Fibroblast of villous mesenchyme (primary cell): ENCODE measurements at places on chromosomes 7 and 10.
A peak's percentile ranks its signal among the peaks of the same experiment; 100 is the strongest.

- DNase-seq = no peak
Observed at GRCh38 chr7:106061301-106061979, 50.7 kb downstream of the SYPL1 start.

GRCh38 chr10:32418572-32418971, 27.4 kb upstream of the CCDC7 start:
- no peak for DNase-seq

GRCh38 chr7:139127648-139128047, 18.1 kb upstream of the ZC3HAV1 start:
- no peak for DNase-seq

DNA sequence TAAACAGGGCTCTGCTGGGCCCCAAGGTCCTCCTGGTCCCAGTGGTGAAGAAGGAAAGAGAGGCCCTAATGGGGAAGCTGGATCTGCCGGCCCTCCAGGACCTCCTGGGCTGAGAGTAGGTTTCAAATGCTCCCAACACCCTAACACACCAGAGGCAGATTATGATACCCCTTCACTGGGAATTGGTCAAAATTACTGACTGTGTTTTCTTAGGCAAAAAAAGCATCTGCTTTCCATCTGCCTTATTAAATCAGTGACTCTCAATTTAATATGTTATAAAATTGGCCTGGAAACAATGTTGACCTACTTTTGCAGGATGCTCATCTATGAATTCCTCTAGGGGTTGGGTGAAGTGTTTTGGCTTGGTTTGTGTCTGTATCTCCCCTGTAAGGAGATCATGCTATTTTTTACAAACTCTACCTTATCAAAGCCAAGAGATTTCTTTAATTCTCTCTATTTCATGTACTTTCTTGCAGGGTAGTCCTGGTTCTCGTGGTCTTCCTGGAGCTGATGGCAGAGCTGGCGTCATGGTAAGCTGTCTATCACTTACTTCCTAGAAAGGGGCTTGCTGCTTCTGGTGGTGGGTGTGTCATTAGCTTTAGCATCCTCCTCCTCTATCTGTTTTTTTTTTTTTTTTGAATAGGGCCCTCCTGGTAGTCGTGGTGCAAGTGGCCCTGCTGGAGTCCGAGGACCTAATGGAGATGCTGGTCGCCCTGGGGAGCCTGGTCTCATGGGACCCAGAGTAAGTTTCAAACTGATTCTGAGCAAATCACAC, 15.9 kb downstream of the COL1A2 start:
- no peak for DNase-seq

- DNase-seq = no peak
Observed at GRCh38 chr10:91567815-91568214, 65.1 kb downstream of the PPP1R3C start.

- DNase-seq = no peak
Observed at GRCh38 chr7:156475179-156475578, 165.4 kb upstream of the RNF32 start.

DNA sequence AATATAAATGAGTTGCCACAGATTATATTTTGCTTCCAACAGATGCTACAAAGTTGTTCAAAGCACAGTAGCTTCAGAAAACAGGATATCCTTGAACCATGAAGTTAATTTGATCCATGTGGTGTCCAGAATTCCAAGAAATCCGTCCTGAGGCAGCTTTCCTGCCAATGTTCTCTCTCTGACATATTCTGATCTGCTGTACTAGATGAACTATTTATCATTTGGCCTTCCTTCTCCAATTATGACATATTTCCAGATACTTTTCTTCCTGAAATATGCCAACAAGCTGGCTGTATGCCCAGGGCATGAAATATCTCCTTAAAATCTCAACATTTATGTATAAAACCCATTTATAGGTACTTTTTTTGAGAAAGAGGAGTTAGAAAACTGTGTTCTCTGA, 141.1 kb downstream of the SPAG6 start:
- DNase-seq = no peak

DNA sequence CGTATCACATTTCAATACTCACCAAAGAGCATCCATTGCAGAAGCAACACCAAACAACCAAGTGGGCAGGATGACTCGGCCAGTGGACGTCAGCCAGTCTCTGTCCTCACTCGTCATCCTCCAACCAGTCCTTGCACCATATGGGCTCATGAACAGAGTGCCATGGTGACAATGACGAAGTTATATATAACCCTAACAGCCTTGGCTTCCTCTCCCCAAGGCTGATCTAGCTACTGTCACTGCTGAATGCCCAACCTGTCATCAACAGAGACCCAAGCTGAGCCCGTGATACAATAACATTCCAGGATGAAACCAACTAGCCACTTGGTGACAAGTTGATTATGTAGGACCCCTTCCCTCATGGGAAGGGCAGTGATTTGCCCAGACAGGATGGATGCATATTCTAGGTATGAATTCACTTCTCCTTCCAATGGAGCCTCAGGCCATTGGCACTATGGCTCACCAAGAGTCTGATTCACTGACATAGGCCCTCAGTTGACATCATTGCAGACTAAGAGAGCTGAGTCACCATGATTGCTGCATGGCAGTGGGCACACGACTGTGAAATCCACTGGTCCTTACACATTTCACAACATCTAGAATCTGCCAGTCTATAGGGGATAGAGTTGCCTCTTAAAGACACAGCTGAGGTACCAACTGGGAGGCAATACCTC, 26.3 kb upstream of the PPIF start:
- DNase-seq = peak; percentile 64

GRCh38 chr7:26306790-26307189, 15.1 kb downstream of the SNX10 start:
- DNase-seq = no peak

GRCh38 chr10:7258948-7259523, 151.8 kb downstream of the SFMBT2 start:
- no peak for DNase-seq

DNA sequence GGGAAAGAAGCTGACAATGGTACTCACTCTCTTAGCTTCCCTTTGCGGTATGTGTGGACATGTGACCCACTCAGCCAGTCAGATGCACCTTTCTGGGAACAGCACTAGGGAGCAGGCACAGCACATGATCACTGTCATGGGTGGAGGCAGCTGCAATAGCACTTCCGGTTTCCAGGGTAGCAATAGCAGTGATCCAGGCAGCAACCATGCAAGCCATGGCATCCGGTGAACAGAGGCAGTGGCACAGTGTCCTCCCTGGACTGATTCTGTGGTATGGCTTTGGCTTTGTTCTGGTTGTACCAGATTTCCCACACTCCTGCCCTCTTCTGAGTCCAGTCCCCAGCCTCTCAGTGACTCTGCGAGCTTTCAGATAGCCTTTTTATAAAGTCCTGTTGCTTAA, 86.8 kb upstream of the NAMPT start:
- no peak for DNase-seq

GRCh38 chr7:4009211-4010060, 672.7 kb upstream of the FOXK1 start:
- DNase-seq = no peak

- peak; percentile 64 for DNase-seq
Observed at GRCh38 chr10:88045096-88045495, 181.7 kb downstream of the PTEN start.

DNA sequence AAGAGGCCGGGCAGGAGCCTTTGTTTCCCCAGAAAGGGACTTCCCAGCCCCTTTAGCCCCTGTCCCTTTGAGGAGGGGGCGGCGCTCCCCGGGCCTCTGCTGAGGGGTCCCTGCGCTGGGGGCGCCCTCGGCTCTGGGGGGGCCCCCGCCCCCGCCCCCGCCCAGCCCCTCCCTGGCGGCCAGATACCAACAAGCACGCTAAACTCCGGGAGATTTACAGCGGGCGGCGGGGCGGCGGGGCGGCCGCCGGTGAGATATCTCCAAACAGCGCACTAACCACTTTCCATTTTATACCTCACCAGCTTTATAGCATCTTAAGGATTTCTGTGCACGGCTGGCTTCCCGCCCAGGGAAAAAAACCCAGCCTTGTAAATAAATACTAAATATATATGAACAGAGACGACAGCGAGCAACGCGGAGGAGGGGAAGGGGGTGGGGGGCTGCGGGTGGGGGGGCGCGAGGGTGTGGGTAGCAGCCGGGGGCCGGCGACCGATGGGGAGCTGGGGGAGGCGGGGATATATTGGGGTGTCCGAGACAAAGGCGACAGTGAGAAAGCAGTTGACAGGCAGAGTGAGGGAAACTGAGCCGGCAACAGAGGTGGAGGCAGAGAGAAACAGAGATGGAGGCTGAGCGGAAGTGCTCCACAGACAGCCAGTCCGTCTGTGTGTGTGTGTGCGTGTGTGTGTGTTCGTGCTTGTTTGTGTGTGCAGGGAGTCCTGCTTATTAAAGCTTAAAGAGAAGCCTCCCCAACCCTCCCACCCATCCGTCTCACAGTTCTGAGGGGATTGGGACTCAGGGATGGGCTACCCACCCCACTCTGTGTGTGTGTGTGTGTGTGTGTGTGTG, 85.8 kb downstream of the HIF1AN start:
- DNase-seq = no peak

DNA sequence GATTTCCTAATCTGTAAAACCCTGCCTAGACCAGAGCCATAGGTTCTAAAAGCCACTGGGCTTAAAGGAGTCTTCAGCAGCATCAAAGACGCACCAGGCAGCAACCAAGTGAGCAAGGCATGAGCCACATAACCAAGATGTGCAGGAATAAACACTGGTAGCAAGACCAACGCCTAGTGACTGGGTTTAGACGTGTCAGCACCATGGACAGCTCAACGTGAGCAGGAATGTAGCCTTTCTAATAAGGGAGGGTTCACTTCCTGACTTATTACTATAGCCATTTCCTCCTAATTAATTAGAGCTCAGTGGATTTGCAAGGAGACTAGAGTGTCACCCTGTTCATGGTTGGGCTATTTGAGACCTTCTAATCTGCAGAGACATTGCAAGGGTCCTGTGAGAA, 223.7 kb downstream of the LHFPL3 start:
- DNase-seq = peak; percentile 27

GRCh38 chr10:43365001-43365400, 6.4 kb upstream of the FXYD4 start:
- DNase-seq = no peak

DNA sequence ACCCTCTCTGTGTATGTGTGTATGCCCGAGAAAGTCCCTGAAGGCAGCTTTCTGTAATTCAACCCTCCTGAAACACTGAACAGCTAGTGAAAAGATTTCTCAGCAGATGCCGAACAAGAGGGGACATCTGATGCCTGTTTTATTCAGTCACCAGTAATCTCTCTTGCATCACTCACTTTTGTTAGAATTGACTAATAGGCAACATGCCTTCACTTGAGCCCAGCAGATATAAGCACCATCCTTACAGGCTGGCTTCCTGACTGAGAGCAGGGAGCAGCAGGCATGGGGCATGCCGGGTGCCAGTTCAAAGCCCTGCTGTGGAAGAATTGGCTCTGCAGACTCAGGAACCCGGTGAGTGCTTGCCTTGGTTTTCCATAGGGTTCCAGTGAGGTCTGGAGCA, at the start of gene ABCA13:
TSS of gene ABCA13 (plus strand) at position 257 of the 400 bp plus-strand sequence. CDS start at position 283, 26 bp downstream.
- DNase-seq = no peak

GRCh38 chr7:157964521-157964920, 623.1 kb downstream of the PTPRN2 start:
- no peak for DNase-seq

DNA sequence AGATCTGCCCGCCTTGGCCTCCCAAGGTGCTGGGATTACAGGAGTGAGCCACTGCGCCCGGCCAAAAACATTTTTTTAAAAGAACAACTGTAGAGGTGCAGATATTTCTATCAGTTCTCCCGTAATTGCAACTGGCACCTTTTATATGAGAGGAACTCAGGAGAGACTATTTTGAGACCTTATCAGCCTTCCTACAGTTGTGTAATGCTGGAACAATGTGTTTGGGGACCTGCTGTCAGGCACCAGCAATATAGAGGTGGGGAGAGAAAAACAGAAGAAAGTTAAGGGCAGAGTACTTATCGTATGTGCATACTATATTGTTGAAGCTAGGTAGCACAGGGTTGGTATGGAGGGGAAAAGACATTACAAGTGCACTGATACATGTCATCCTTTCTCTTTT, 343.8 kb upstream of the ANKRD30A start:
- no peak for DNase-seq

- DNase-seq = peak; percentile 82
Observed at GRCh38 chr10:102610441-102610887, 33.8 kb upstream of the TRIM8 start.

- no peak for DNase-seq
Observed at GRCh38 chr7:132647311-132647710, 71.0 kb upstream of the PLXNA4 start.

- DNase-seq = no peak
Observed at GRCh38 chr7:142030848-142031247, 35.2 kb downstream of the MGAM start.

- DNase-seq = no peak
Observed at GRCh38 chr7:108118959-108119358, 11.2 kb downstream of the LAMB4 start.

- DNase-seq = no peak
Observed at GRCh38 chr10:64430690-64431323, 909.6 kb downstream of the REEP3 start.

GRCh38 chr7:4739528-4739992, 35.9 kb upstream of the AP5Z1 start:
- peak; percentile 85 for DNase-seq

GRCh38 chr7:55477781-55478374, 94.4 kb downstream of the VOPP1 start:
- DNase-seq = peak; percentile 87

DNA sequence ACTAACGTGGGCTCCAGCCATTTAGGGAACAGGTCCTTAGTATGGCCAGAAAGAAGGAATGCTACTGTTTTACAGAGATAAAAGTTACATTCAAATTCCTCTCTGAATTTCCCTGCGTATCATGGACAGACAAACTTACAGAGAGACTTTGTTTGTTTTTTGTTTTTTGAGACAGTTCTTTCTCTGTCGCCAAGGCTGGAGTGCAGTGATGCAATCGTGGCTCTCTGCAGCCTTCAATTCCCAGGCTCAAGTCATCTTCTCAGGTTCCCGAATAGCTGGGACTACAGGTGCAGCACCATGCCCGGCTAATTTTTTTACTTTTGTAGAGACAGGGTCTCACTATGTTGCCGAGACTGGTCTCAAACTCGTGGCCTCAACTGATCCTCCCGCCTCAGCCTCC, 64.5 kb upstream of the MPP7 start:
- no peak for DNase-seq

- DNase-seq = no peak
Observed at GRCh38 chr10:49655099-49655498, 24.4 kb upstream of the C10orf53 start.

GRCh38 chr10:53598914-53599313, 826.3 kb upstream of the MBL2 start:
- DNase-seq = no peak

DNA sequence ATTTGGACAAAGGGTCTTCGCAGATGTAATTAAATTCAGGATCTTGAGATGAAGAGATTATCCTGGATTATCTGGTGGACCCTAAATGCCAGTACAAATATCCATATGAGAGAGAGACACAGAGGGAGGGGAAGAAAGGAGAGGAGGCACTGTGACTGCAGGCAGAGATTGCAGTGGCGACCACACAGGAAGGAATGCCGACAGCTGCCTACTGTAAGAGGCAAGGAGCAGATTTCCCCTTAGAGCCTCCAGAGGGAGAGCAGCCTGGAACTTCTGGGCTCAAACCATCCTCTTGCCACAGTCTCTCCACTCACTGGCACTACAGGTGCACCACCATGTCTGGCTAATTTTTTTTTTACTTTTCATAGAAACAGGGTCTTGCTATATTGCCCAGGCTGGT, 152.3 kb downstream of the SDK1 start:
- DNase-seq = no peak
